ENCODE measurements at places on chromosomes 11 and 22.
A peak's percentile ranks its signal among the peaks of the same experiment; 100 is the strongest.

DNA sequence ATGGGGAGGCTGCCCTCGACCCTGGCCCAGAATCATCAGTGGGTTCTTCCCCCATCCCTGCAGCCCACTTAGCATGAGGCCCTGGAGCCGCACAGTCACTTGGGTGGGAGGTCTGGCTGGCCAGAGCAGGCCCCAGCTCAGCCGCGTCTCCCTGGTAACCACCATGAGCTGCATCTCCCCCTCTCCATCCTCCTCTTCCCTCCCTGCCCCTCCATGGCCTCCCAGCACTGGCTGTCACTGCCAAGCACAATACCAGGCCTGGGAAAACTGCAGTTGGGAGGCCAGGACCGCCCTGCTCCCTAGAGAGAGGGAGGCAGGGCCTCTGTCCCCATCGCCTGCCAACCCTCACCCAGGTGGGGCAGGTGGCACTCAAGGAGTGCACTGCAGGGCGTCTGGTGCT, 8.0 kb downstream of the CSDC2 start:
- no peak for DNase-seq

GRCh38 chr22:41914611-41915034, 251 bp downstream of the SHISA8 start:
- DNase-seq: no peak

DNA sequence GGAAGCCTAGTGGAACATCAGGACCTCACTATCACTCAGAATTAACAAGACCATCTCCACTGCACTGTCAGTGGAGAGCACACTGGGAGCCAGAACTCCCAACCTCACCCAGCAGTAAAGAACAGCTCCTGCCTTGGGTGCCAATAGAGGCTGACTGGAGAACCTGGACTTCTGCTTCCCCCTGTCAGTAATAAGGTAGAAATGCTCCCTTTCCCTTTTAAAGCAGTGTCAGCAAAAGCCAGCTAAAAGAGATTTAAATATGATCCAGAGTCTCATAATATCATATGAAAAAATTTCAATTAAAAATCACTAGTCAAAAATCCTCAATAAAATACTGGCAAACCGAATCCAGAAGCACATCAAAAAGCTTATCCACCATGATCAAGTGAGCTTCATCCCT, 82.8 kb downstream of the SPATA19 start:
- no peak for DNase-seq

GRCh38 chr11:69573761-69574607, 67.0 kb upstream of the CCND1 start:
- no peak for DNase-seq

DNA sequence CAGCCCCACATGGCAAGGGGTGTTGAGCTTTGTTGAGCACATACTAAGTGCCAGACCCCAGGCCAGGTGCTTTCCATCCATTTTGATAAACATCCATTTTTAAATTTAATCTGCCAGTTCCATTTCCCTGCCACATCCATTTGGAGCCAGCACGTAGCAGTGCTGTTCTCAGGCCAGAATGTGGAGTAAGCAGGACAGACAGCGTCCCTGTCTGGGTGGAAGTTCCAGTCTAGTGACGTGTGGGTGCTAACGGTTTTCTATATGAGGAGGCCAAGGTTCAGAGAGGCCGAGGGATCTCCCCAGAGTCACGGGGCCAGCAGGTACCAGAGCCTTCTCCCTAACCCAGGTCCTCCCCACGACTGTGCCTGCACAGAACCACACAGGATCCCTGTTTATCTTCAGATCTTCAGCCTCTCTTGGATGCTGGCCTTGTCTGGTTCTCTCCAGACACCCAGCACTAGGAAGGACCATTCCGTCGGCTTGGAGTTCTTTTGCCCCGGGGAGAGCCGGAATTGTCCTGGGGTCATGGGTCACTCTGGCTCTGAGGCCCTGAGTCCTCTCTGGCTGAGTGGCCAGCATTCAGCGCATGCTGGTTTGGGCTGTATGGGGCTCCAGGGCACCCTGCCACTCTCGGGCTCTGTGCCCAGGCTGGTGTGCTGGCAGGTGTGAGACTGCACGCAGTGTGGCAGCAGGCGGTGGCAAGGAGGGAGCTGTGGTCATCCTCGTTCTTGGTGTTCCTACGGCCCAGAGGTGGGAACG, 63.6 kb upstream of the PPARA start:
- no peak for DNase-seq

- DNase-seq: no peak
Observed at GRCh38 chr11:6648501-6648900, 7.1 kb downstream of the DCHS1 start.

GRCh38 chr22:17870407-17870806, 96.1 kb upstream of the BID start:
- DNase-seq: no peak

GRCh38 chr11:15901054-15901453, 455.3 kb downstream of the SOX6 start:
- no peak for DNase-seq

- DNase-seq: no peak
Observed at GRCh38 chr11:26025676-26026075, 306.3 kb upstream of the ANO3 start.

DNA sequence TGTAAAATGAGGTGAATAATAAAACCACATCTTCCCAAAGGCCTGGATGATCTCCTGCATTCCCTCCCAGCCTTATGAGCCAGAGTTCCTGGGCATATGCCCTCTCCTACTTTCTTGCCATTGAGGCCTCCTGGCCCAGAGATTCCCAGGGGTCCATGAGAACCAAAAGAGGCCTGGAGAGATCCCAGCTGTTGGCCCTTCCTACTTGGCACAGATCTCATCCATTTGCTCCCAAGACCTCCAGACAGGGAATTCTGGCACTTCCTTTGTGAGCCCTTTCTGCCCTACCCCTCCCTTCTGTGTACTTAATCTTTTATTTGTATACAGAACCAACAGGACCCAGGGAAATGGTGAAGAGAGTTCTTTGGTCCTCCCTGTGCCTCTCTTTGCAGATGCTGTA, 21.4 kb downstream of the POU2F3 start:
- DNase-seq: no peak

DNA sequence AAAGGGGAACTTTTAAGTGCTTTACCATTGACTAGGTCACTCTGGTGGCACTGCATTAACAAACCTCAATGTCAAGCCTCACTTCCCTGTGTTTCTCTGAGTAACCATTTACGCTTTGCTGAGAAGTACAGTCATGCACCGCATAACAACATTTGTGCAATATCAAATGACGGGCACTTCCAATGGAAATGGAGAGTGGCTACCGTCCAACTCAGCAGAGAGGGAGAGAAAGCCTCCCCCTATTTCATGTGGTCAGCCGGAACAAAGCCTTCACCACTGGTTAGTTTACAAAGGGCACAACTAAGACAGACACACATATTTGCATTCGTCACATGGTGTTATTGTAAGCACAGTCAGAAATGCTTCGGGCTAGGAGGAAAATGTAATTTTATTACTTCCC, 117.3 kb downstream of the RASSF10 start:
- DNase-seq: no peak

- DNase-seq: no peak
Observed at GRCh38 chr11:69382131-69383128, 88.5 kb downstream of the MYEOV start.

DNA sequence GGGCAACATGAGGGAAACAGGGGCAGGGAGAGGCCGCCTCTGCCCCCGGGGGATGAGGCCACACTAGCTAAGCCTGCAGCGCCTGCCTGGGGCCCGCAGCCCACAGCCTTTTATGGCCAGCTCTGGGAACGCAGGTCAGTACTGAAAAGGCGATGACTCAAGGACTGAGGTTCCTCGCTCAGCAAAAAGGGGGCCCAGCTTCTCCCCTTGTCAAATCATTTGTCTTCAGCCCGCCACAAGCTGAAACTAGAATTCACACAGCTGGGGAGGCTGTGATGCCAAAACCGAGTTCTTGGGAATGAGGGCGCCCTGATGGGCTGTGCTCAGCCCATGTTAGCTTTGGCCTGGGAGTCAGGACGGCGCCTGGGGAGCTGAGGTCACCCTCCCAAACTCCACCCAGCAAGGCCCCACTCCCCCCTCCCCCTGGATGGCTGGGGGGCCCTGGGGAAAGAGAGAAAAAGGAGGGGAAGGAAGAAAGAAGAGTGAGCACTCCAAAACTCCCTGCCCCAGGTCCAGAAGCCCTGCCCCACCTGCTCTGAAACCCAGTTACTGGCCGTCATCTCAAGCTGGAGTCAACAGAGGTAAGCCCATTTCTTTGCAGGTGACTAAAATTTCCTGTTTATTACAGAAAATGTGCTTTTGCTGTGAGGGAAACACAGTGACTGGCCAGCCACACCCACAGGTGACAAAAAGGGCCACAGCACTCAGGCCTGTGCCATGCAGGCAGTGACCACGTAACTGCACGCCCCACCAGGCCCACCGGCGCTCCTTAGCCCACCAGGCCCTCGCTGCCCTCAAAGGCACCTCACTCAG, 13.7 kb downstream of the EHD1 start:
- peak; percentile 80 for DNase-seq

- no peak for DNase-seq
Observed at GRCh38 chr11:17013548-17014320, 480 bp downstream of the PLEKHA7 start.

DNA sequence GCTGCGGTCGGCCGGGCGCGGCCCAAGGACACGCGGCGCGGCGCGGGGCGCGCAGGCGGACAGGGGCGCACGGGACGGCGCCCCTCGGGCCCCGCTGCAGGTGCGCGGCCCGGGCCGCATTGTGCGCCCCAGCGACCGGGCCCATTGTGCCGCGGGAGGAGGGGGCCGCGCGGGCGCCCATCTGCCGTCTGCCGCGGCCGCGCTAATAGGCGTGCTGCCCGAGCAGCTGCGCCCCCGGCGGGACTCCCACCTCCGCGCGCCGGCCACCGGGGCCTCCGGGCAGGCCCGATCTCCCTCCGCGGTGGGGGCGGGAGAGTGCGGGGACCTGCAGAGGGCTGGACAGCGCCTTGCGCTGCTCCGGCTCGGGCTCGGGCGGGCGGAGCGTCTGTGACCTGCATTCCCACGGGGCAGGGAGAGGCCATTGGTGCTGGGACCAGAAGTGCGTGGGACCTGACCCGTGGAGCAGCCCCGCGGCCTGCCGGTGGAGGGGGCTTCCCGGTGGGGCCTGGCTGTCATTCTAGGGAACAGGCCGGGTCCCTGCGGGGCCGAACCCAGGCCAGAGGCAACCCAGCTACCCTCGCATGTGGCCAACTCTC, 933 bp downstream of the BRSK2 start:
- no peak for DNase-seq

- DNase-seq: no peak
Observed at GRCh38 chr22:28222976-28223745, 304.1 kb upstream of the PITPNB start.

DNA sequence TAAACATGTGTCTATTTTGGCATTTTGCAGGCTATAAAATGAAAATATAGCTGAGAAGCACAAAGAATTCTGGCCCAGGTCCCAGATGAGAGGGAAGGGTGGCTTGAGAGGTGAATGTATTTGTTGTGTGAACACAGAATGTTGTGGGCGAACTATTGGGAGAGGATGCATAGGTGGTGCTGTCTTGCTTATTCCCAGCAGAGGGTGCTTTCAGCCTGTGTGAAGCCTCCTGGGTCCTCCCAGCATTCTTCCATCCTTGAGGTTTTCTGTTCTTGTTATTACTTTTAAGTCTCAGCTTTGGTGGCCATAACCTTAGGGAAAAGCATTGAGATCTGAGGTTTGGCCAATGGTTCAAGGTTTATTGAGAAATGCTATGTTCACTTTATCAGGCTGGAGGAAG, 108.7 kb upstream of the SNX19 start:
- DNase-seq: peak; percentile 16

DNA sequence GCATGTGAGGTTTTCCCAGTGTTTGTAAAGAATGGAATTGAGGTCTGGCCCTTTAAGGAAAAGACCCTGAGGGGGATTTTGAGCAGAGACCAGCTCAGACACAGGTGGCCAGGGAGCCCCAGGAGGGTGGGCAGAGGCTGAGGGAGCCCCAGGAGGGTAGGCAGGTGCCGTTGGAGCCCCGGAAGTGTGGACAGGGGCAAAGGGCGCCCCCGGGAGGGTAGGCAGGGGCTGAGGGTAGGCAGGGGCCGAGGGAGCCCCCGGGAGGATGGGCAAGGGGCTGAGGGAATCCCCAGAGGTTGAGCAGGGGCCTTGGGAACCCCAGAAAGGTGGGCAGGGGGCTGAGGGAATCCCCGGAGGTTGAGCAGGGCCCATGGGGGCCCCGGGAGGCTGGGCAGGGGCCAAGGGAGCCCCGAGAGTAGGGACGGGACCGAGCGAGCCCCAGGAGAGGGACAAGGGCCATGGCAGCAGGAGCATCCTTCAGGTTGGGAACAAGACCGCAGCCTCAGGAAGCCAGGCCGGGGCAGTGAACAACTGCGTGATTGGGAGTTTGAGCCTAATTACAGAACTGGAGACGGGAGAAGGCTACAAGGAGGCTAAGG, 292.0 kb downstream of the BRD1 start:
- no peak for DNase-seq

DNA sequence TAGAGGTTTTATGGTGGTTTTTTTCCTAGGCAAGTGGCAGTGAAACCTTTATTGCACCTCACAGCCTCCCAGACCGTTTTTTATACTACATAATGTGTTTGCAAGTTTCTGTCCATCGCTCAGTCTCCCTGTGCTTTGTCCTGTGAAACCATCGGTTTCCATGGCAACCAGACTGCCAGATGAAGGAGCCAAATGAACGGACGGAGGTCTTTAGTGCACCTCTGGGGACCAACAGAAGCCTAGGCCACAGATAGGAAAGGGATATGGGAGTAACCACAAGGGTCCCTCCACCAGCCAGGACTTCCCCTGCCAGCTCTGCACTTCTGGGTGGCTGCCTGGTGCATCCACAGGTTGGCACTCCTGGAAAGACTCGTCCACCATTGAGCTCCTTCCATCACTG, 165.0 kb downstream of the CHST1 start:
- DNase-seq: no peak

GRCh38 chr11:68643585-68643984, 40.8 kb upstream of the GAL start:
- DNase-seq: no peak

GRCh38 chr11:62721994-62722393, 5.3 kb downstream of the HNRNPUL2 start:
- DNase-seq: no peak

DNA sequence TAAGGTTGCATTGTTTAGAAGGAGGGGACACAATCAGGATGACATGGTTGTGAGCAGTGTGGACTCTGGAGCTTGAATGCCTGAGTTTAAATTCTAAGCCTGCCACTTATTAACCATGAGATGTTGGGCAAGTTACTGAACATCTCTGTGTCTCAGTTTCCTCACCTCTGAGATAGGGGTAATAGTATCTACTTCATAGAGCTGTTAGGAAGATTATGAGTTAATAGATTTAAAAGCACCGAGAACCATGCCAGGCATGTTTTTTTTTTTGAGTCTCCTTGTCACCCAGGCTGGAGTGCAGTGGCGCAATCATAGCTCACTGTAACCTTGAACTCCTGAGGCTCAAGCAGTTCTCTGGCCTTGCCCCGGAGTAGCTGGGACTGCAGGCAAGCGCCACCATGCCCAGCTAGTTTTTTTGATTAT, 33.3 kb downstream of the ST14 start:
- no peak for DNase-seq

GRCh38 chr11:34536056-34536455, 22.5 kb upstream of the ELF5 start:
- DNase-seq: no peak

DNA sequence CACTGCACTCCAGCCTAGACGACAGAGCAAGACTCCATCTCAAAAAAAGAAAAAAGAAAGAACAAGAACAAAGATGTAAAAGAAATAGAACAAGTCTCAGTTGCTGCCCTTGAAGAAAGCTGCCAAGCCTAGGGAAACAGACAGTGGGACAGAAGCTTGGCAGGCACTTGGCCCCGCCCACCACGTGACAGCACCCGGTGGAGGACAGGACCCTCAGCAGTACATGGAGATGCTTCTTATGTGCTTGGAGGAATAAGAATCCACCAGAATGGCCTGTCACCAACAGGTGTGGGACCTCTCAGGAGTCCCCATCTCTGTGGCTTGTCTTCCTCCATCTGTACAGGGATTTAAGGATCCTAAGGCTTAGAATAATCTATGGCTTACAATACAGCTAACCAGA, 7.6 kb upstream of the TMPRSS6 start:
- DNase-seq: no peak
